Stimulated activated CD8-positive, alpha-beta memory T cell treated with anti-CD3 and anti-CD28 coated beads, Interleukin-2, amount 100 ng/mL, for 1 hour (primary cell): ENCODE measurements at places on chromosomes 6 and 20.

DNA sequence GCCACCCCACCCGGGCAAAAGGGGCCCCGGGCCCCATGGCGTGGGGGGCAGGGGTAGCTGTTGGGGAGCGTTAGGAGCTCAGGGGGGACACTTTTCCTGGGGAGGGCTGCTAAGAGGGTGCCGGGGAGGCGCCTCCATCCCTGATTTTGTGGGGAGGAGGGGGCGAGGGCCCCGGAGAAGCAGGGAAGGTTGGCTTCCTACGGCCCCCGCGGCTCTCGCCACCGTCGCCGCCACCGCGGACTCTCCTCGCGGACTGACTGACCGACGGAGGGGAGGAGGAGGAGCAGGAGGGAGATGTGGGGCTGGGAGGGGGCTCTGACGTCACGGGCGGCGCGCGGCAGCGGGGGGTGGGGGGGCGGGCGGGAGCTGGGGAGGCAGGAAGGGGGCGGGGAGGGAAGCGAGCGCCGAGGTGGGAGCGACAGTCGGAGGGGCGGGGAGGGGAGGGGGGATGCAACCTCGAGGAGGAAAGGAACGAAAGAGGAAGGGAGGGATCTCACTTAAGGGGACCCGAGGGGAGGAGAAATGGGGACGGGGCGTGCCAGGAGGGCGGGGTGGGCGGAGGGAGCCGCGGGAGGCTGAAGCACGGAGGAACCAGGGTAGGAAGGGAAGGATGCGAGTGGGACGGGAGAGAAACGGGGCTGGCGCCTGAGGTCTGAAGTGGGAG is 5.1 kb downstream of the GABBR1 start:
- peak; percentile 24 for DNase-seq

DNA sequence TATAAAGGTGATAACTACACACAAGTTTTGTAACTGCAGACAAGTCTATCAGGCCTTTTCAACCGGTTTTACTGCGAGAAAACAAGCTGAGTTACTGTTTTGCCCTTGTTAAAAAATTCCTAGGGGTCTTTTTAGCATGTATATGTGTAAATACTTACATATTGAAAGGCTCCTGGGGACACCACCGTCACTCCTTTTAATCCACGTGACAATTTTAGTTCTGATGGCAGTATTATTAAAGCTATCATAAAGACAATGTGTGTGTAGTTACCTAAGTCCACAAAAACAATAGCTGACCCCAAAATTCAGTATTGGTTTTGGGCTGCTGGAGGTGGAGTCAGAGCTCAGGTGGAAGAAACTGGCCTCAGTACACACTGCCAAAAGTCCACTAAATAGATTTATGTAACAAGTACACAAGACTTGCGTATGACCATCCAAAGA is 41.3 kb upstream of the HFE start:
- no peak for DNase-seq

DNA sequence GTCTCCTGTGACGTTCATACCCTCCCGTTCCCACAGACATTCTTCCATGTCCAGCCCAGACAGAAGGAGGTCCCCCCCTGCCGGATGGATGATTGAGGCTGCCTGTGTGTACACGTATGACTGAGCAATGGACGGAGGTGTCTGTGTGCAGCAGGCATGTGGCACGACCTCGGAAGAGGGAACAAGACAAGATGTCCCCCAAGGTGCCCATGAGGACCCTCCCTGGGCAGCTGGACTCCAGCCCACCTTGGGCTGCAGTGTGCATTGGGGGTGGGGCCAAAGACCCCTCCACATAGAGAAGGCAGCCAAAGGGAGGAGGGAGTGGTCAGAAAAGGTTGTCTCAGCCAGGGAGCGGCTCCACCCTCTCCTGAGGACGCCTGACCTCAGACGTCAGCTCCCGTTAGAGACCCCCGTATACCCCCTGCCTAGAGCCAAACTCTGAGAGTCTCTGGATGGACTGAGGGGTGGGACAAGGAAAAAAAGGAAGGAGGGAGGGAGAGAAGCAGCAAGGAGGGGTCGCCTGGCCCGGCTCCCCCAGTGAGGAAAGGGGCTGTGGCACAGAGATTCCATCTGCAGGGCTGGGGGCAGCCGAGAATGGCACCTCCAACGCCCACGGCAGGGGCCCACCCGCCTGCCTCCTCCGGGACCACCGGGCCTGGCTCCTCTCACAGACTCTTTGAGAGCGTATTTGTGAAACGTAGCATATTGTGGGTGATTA is 92.9 kb upstream of the BHLHE23 start:
- no peak for DNase-seq

- DNase-seq = no peak
Measured at GRCh38 chr6:965343-965742, 272.4 kb upstream of the EXOC2 start.

DNA sequence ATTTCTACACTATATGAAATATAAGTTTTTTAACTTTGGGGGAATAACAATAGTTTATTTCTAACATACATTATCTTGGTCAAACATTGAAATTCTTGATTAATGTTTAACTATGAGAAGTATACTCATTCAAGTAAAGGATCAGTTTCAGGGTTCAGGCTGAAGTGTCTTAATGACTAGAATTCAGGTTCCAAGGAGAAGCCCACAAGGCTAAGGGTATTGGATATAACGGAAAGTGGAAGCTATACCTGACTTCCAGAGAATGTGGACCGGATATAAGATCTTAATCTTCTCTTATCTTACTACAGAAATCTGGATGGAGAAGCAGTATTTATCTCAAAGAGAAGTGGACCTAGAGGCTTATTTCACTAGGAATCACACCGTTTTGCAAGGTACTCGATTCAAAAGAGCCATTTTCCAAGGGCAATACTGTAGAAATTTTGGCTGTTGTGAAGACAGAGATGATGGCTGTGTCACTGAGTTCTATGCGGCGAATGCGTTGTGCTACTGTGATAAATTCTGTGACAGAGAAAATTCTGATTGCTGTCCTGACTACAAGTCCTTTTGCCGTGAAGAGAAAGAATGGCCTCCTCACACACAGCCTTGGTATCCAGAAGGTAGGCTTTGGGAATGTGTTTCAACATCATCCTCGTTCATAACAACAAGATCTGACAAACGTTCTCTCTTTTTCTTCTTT is at the start of gene TINAG:
Gene TINAG (plus strand): TSS at position 153 of the 697 bp plus-strand sequence. CDS start 110 bp downstream, at position 263.
- no peak for DNase-seq

DNA sequence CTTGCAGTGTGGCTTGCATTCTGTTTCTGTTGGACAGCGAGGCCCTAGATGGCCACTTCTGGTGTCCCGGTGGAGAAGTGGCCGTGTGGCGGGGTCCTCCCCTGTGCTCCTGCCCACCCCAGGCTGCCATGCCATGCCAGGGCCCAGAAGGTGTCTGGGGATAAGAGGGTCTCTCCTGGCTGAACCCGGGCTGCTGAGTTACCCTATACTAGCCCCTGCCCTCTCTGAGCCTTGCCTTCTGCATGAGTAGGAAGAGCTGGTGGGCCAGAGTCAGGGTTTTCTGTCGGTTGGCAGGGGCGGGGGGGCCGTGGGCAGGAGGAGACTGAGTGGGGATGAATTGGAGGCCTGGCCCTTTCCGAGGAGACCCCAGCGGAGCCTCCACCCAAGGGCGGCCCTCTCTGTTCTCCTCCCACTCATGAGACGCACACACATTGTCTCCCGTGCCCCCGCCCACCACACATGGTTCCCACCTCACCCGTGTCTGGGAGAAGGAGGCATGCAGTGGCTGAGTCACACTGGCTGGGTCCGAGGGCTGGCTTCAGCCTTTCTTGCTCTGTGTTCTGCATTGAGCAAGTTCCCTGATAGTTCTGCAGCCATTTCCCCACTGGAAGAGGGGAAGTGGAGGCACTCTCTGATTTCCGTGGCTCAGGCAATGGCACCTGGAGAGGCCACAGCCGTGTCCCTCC is 24.6 kb downstream of the VSTM2L start:
- DNase-seq = no peak
